RPMI8226 (cell line): ENCODE measurements at places on chromosomes 11 and 22.
A peak's percentile ranks its signal among the peaks of the same experiment; 100 is the strongest.

DNA sequence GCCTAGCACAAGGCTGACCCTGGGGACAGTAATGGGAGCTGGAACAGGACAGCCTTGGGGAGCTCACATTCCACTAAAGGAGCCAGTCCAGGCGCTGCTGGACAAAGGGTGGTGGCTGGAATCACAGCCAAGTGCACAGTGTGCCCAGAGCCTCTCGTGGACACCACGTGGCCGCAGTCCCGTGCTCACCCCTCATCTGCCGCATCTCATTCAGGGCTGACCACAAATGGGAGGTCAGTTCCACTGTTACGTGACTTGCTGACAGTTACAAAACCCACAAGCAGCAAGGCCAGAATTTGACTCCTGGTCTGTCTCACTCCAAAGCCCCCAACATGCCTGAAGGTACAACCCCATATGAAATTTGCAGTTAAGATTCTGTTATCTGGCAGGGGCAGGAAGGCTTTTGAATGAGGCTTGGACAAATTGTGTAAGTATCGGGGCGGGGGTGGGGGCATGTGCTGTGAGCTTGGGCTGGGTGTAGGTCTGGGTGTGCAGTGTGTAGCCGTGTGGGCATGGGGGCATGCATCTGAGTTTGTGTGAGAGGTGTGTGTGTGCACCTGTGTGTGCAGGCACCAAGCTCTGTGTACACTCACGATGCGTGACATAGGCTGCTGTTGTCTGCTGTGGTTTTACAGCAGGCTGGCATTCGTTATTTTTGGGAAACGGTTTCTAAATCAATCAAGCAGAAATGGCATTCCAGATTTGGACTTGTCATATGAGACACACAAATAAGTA is 301.7 kb downstream of the BRD1 start:
- no peak for DNase-seq

DNA sequence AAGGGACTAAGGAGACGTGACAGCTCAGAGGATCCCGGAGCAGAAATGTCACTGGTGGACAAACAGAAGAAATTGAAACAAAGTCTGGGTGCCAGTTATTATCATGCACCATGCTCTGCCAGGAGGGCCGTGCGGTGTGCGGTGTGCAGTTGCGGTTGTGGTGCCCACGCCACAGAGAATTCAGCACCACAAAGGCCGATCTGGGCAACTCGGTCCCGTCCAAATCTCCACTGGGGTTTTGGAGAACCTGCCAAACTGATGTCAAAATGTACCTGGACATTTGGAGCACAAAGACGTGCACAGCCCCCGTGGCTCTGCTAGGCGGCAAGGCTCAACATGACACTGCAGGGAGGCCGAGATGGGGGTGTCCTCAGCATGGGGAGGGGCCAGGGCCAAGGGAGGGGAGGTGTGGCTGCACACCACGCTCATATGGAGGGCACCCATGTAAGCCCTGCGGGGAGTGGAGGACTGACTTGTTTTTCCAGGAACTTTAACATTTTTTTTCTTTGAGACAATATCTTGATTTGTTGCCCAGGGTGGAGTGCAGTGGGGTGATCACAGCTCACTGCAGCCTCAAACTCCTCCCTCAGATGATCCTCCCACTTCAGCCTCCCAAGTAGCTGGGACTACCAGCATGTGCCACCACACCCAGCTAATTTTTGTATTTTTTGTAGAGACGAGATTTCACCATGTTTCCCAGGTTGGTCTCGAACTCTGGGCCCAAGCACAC is 39.4 kb downstream of the GNB1L start:
- no peak for DNase-seq

DNA sequence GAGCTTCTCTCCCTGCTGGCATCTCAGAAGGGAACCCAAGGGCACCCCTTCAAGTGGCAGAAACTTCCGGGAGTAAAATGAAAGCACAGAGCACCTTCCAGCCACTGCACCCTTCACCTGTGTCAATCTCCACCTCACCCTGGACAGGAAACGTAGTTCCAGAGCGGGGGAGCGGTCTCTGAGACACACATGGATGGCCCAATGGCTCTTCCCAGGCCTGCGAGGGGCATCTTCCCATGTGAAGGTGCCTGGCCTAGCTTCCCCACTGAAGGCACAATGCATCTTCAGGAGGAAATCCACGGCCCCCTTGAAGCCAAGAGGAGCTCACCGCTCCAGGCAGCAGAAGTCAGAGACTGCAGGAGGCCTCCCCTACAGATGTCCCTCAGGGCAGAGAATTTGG is 234.2 kb downstream of the BRD1 start:
- no peak for DNase-seq

GRCh38 chr11:78313181-78313795 is 104.3 kb downstream of the GAB2 start:
- DNase-seq = no peak

DNA sequence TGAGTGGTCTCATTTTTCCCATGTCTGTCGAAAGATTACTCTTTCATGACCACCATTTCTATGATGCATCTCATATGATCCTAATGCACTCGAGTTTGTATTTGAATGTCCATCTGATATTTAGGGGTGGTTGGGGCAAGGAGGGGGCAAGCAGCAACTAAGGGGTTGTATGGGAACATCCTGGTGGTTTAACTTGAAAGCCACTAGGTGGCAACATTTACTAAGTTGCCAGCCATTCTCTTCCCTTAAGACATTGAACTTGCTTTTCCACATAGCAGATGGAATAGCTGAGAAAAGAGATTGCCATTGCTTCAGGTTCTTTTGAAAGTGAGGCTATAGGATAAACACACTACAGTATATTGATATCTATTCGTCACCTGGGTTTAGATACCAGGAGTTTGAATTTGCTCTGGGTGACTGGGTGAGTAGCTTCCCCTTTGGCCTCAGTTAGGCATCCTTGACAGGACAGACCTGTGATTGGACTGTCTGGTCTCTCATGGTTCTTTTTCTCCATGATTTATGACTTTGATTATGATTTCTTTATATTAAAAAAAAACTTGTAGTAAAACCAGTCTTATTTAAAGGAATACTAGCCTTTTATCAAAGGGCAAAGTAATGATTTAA is 32.4 kb downstream of the NF2 start:
- DNase-seq = peak; percentile 24

DNA sequence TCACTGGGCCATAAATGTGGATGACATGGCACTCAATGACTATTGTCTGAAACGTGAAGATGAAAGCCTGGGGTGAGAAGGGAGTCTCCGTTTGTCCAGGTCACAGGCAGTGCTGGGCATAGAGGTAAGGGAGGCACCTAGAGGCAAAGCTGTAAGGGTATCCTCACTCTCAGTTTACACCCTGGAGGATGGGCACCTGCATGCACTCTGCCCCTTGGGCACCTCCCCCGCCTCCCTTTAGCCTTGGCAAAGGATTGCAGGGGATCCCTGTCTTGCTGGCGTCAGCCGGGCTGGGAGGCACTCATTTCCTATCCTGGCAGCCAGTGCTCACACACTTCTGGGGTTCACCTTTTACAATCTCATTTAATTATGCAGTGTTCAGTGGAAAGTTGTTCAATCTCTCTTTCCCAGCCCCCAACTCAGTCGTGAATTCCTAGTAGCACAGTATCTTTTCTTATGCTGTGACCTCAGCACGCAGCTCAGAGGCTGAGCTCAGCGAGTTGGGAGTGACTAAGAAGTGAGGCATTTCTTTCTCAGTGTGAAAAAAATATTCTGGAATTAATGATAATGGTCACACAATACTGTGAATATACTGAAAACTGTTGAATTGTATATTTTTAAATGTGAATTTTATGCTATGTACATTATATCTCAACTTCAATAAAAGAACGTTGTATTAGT is 866.6 kb downstream of the BRD1 start:
- no peak for DNase-seq

- no peak for DNase-seq
Measured at GRCh38 chr11:73652046-73652730, 5.8 kb downstream of the PLEKHB1 start.

- DNase-seq = peak; percentile 73
Measured at GRCh38 chr11:61532134-61533038, 23.8 kb downstream of the LRRC10B start.

DNA sequence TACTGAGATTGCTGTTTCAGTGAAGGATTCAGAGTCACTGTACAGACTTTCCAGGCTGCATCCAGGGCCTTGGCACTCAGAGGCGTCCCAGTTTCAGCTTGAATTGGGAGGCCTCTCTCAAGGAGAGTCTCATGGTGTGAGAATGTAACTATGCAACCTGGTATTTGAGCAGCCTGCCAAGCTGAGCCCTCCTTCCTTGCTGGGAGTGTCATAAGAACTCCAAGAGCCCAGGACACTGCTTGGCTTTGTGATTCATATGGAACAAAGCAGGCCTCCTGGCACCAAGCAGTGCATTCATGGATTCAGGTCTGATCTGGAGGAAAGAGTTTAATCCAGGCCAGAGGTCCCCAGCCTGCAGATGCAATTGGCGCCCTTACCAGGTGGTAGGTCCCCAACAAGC is 171.7 kb downstream of the DBX1 start:
- DNase-seq = no peak

GRCh38 chr11:133600786-133601185 is 68.5 kb upstream of the OPCML start:
- no peak for DNase-seq
